ENCODE measurements at places on chromosomes 1 and 21. TPM values are rescaled to one million over a fixed set of nuclear protein-coding genes. Genes with fewer than 3 reads are reported as not detected.

Gene LAX1
- 20.3 TPM for total RNA-seq

Gene LCE1D
- not detected for total RNA-seq

Gene MTARC1
- total RNA-seq, result not detected

Gene TNFRSF4
- total RNA-seq, result 72.4 TPM

Gene DCST2
- total RNA-seq, result 0.29 TPM

Gene PLEKHN1
- total RNA-seq, result 3.3 TPM

Gene OR6K3
- not detected for total RNA-seq

Gene OLIG2
- total RNA-seq, result not detected

Gene CSF3R
- not detected for total RNA-seq

Gene MPZL1
- 14.2 TPM for total RNA-seq

Gene NHLH1
- total RNA-seq, result 0.35 TPM

GRCh38 chr1:104726917-104727316 lies 977.2 kb downstream of the AMY1C start:
- DNase-seq, result no peak

DNA sequence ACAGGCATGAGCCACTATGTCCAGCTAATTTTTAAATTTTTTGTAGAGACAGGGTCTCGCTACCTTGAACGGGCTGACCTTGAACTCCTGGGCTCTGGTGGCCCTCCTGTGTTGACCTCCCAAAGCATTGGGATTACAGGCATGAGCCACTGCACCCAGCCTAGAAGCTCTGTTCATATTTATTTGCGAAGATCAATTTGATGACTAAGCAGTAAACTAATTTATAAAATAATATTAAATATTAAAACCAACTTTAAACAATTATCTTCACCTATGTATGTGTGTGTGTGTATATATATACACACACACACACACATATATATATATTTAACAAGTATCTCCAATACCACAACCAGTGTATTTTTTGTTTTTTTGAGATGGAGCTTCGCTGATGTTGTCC lies 4.4 kb downstream of the NADK start:
- DNase-seq, result no peak

DNA sequence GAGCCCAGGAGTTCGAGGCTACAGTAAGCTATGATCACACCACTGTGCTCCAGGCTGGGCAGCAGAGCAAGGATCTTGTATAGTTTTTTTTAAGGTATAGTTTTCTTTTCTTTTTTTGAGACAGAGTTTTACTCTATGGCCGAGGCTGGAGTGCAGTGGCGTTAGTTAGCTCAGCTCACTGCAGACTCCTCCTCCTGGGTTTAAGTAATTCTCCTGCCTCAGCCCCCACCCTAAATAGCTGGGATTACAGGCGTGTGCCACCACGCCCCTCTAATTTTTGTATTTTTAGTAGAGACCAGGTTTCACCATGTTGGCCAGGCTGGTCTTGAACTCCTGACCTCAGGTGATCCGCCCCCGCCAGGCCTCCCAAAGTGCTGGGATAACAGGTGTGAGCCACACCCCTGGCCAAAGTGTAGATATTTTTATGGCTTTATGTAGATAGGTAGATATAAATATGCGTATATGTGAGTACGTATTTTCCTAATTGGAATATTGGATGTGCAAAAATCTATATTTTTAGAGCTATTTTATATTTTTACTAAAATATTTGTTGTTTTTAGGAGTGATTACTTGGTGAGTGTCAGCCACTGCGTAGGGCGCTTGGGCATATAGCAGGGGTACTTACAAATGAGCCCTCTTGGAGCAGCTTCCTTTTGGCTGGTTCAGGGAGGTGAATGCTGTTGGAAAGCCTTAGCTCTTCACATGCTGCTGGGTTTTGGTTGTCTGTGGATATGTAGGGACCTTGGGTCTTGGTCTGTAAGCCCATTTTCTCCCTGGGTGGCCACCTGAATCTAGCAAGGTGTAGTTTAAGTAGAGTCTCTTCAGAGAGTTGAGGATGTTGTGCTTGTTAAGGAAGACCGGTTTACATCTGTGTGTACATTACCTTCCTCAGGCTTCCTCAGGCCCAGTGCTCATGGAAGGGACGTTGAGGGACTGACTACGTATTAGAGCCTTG lies 9.5 kb downstream of the KDM4A start:
- no peak for DNase-seq

GRCh38 chr1:222757646-222758268 lies 20.8 kb downstream of the FAM177B start:
- DNase-seq, result no peak

DNA sequence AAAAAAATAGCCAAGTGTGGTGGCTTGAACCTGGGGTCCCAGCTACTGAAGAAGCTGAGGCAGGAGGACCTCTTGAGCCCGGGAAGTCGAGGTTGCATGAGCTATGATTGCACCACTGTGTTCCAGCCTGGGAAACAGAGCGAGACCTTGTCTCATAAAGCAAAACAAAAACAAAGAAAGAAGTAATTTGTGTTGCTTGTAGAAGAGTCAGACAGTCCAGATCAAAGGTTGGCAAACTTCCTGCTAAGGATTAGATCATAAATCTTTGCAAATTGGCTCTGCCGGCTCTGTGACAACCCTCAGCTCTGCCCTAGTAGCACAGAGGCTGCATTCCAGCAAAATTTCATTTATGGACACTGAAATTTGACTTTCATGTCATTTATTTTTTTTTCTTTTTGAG lies 19.0 kb upstream of the MFN2 start:
- no peak for DNase-seq

DNA sequence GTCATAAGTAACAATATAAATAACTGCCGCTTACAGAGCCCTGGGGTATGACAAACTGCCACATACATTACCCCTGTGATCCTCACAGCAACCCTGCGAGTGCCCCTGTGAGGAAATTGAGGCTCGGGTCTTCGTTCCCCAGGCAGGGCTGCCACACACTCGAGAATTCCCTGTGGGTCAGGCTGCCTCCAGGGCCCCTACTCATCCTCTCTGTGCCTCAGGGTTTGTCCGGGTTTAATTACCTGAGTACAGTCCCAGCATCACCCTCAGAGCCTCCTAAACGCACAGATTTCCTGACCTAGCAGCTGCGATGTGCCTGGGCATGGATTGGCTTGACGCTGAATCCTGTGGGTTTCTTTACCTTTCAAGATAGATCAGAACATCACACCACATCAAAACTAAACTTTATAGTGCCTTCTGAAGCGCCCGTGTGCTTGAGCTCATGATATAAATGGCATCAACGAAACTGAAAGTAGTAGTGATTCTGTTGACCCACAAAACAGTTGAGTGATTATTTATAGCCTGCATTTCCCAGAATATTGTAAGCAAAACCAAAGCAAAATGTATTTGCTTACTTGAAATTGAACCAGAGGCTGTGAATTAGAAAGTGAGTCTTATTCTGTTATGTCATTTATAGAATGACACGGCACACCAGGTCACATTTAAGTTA lies 14.0 kb downstream of the SLC37A1 start:
- peak; percentile 73 for DNase-seq

GRCh38 chr1:112253366-112253765 lies 142.6 kb upstream of the CTTNBP2NL start:
- no peak for DNase-seq

- no peak for DNase-seq
Measured at GRCh38 chr1:30899577-30900389, 8.8 kb downstream of the SDC3 start.

DNA sequence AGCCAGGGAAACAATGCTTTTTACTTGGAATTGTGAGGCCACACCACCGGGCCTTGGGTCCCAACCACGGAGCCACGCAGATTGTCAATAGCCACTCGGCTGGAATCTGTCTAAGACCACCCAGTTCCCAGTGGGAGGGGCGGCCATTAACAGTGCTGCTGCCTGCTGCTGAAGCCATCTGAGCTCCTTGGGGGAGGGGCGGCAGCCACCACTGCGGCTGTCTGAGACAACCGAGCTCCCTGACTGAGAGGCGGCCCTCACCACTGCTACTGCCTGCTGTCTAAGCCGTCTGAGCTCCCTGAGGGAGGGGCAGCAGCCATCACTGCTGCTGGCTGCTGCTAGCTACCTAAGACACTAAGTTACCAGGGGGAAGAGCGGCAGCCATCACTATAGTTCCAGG lies 64.3 kb downstream of the DMRTA2 start:
- DNase-seq, result no peak

- DNase-seq, result no peak
Measured at GRCh38 chr1:203346769-203347102, 4.2 kb downstream of the FMOD start.

- no peak for DNase-seq
Measured at GRCh38 chr1:185834371-185834905, 100.2 kb downstream of the HMCN1 start.

- no peak for DNase-seq
Measured at GRCh38 chr1:203186446-203187303, at the start of gene CHI3L1. Gene CHI3L1 (minus strand): TSS chr1:203186704. CDS start chr1:203186623, 81 bp downstream.

DNA sequence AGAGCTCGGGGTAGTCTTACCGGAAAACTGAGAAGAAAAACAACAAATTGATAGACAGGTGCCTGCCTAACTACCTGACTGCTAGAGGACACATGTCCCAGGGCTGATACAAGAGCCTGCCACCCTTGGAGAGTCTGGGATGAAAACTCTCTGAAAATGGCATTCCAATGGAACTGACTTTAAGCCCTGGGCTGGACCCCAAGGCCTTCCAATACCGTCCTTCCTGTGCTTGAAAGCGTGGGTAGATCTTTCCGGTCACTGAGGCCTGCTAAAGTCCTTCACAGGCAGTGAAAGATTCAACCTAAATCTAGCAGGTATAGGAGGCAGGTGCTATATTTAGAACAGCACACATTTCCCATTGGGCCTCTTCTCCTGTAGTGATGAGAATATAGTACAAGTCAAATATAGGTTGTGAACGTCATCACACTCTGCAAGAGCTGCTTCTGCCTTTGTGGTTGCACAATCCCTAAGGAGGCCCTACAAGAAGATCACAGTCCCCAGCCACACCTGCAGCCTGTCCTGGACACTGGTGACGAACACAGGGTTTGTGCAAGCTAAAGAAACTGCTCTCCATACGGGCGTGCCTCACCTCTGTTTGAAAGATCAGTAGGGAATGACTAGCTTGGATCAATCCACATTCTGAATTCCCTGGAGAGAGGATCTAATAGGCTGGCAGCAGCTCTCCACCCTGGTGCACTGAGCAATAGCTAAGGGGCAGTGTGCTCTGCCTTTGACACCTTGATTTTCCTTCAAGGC lies 876 bp upstream of the CHML start:
- no peak for DNase-seq

DNA sequence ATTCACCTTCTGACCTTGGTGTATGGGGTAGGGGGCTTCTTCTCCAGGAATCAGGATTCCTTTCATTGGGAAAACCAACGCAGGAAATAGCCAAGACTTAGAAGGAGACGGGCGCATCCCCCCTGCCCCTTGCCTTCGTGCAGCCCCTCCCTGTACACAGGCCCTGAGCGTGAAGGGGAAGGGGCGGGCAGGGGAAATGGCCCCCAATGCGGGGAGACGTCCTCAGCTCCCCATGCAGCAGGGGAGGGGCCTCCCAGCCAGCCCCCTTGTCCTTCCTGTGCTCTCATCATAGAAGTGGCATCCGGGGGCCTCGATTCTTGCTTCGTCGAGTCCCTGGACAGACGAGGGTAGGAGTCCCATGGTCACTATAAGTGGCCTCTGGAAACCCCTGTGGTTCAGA lies 116.9 kb downstream of the AJAP1 start:
- DNase-seq, result no peak

DNA sequence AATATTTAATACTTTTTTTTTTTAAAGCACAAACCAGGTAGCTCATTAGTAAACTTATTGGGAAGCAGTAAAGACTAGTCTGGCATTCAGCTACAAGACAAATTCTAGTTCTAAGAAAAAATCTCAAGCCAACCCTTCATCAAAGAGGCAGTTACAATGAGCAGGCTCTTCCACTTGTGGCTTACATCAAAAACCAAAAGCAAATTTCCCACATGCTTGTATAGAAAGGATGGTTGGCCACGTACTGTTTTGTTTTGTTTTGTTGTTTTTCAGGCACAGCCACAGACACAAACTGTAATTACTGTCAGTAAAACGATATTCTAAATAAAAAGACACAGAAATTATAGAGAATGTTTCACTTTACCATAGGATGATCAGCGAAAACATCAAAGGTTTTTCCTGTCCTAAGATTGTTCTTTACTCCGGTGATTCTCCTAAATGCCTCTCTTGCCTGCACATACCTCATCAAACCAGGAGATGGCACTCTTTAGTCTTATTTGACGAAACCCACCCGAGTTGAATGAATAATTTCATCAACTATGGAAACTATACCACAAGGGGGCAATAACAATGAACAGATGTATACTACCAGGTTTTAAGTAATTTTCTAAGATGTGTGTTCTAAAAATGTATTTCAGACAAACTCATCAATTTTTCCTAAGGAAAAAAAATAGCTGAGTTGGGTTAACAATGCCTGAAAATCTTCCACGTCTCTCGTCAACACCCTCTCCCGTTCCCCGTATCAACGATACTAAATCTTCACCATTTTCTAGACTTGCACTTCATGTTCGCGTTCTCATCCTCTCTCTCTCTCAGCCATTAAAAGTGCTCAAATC lies 26.9 kb downstream of the RPL5 start:
- peak; percentile 72 for DNase-seq

GRCh38 chr1:85427331-85427730 lies 37.6 kb downstream of the DDAH1 start:
- no peak for DNase-seq

DNA sequence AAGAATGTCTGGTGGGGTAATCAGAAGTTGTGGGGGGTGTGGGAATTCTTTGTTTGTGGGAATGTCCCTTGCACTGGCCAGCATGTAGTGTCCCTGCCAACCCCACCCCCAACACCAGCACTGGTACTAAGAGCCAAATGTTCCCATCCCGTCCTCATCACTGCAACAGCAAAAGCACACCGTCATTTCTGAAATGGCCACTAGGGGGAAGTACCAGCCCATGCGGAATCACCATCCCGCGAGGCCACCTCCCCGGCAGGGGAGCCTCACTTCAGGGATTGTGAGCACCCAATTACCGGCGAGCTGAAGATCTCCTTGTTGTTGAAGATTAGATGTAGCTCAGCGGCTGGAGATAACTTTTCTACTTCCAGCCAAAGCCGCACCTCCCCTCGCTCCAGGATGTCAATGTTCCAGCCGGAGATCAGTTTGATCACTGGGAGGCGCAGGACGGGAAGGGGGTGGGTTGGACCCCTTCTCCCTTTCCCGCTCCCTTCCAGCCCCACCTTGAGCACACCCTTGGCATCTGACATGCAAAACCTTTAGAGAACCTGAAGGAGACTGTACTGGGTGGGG lies 41.0 kb downstream of the MYOM3 start:
- DNase-seq, result peak; percentile 81

DNA sequence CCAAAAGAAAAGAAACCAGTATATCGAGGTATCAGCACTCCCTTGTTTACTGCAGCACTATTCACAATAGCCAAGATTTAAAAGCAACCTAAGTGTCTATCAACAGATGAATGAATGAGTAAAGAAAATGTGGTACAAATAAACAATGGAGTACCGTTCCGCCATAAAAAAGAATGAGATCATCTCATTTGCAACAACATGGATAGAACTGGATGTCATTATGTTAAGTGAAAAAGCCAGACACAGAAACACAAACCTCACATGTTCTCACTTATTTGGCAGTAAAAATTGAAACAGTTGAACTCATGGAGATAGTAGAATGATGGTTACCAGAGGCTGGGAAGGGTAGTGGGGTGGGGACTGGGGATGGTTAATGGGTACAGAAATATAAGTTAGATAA lies 4.3 kb upstream of the GNG5 start:
- DNase-seq, result no peak
